ENCODE measurements at places on chromosomes 12 and 14. TPM values are rescaled to one million over a fixed set of nuclear protein-coding genes. Genes with fewer than 3 reads are reported as not detected.

PRH2 gene
- not detected for total RNA-seq

KRT82 gene
- total RNA-seq = not detected

P2RX4 gene
- total RNA-seq = 23.3 TPM

DAO gene
- not detected for total RNA-seq

NRIP2 gene
- total RNA-seq = not detected

MYH6 gene
- total RNA-seq = not detected

REM2 gene
- total RNA-seq = 0.46 TPM

EID3 gene
- 8.4 TPM for total RNA-seq
